ENCODE measurements at places on chromosomes 3 and 15.

DNA sequence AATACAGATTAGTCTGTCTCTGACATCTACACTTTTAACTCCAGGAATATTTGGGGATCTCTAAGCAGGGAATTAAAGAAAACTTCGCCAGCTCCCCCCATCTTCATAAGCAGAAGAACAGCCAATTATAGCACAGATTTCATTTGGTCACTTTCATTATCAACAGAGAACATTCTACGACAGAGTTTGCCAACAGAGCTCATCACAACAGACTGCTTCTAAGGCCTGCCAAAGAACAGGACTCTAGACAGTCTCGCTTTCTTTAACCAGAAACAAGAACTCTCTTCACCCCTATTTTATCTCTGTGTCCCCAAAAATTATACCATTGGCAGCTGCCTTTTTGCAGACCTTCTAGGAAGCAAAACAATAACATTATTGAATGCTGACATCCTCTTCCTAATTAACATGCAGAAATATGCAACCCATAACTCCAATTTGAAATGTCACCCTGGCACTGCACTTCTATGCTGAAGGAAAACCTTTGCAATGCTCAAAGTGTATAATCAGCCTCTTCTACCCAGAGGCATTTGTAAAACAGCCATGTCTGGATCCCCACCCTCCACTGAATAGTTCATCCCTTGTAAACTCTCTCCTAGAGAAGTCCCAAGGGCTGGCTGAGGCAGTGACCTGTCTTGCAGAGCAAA, 552.8 kb downstream of the MAGI1 start:
- no peak for DNase-seq

GRCh38 chr3:197730200-197730599, 6.5 kb downstream of the RUBCN start:
- peak; percentile 22 for DNase-seq

GRCh38 chr15:33029109-33029652, 165.3 kb downstream of the FMN1 start:
- DNase-seq: peak; percentile 17

- DNase-seq: peak; percentile 31
Measured at GRCh38 chr3:55243678-55244077, 243.4 kb downstream of the WNT5A start.
